Left ventricle myocardium superior (tissue), 1 donor: ENCODE measurements at places on chromosomes 12 and 14. TPM values are rescaled to one million over a fixed set of nuclear protein-coding genes. Genes with fewer than 3 reads are reported as not detected.
A peak's percentile ranks its signal among the peaks of the same experiment; 100 is the strongest.

The ZFYVE26 gene
- 15.5 TPM for total RNA-seq

The SERPINA10 gene
- total RNA-seq = not detected

The NRXN3 gene
- total RNA-seq = 1.0 TPM

GRCh38 chr12:75694534-75695268, 183.3 kb upstream of the KRR1 start:
- DNase-seq = no peak

DNA sequence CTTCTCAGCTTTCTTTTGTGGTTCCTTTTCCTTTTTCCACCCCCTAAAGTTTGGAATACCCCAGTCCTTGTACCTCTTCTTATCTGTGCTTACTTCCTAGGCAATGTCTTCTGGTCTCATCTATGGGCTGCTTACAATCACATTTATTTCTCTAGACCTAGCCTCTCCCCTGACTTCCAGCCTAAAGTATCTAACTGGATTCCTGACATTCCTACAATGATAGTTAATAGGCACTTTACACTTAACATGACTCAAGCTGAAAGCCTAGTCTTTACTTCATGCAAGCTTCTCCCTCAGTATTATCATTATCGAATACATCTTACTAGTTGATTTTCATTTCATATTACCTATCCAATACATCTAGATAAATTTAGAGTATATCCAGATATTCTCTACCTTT, 21.2 kb downstream of the CLECL1 start:
- no peak for DNase-seq

- no peak for DNase-seq
Measured at GRCh38 chr12:76346798-76347420, 1.3 kb downstream of the BBS10 start.

DNA sequence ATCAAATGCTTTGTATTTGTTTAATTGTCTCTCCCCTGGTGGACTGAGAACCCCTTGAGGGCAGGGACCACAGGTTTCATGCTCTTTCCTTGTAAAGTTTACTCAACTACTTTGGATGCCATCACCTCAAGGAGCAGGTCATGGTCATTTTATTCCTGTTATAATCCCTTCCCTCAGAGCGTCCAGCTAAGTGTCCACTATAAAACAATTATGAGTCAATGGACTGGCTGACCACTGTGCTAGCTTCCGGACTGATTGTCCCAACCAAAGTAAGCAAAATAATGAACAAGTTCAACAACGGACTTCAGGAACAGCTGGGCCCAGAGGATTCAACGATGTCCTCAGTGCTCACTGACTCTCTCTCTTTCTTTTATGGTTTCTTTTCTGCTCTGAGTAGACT, 18.2 kb downstream of the AK7 start:
- no peak for DNase-seq

- DNase-seq = peak; percentile 63
Measured at GRCh38 chr12:120468821-120469449, 613 bp downstream of the SRSF9 start.
